SK-N-MC (cell line): ENCODE measurements at places on chromosomes 4 and X.

GRCh38 chrX:56232221-56233082 lies at the start of gene KLF8:
TSS of gene KLF8 (plus strand) at chrX:56232356. CDS start at chrX:56233335, 979 bp downstream.
- DNase-seq = no peak

DNA sequence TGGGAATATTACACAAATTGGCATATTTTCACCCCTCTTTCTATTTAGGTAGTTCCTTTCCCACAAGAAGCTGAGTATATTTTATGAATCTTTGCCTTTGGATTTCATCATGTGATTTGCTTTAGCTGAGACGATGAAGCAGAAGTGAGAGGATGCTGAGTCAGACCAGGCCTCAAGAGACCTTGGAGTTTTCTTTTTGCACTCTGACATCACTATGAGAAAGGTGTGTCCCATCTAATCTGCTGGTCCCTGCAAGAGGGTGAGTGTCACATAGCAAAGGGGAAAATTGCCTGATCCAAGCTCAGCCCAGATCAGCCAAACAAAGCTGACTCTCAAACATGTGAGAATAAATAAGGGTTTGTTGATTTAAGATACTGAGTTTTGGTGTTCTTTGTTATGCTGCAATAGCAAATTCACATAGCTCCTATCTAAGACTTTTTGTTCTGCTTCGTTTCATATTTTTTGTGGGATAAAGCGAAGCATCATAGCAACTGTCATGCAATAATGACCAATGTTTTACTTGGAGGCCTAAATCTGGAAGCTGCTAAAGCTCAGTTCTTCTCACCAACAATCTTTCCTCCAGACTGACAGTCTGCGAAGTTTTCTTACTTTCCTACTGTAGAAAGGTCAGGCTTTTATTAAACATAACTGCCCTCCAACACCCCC lies 176.9 kb downstream of the PDHA2 start:
- DNase-seq = no peak

- DNase-seq = no peak
These were observed 36.2 kb upstream of the USP38 start for GRCh38 chr4:143148521-143148920.

DNA sequence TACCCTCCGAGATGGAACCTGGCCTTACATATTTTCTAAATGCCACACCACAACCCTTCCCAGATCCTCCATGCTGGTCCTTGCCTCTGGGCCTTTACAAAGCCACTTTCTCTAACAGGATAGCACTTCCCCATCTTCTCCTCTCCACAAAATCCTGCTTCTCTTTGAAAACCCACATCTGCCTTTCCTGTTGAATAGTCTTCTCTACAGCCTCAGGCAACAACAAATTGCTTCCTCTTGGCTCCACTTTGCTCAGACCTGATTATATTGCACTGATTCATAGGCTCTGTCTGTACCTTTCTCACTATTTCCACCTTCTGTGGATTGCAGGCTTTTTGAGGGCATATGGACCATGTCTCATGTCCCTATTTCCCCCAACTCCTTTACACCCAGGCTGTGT lies 203.7 kb upstream of the MBNL3 start:
- no peak for DNase-seq

DNA sequence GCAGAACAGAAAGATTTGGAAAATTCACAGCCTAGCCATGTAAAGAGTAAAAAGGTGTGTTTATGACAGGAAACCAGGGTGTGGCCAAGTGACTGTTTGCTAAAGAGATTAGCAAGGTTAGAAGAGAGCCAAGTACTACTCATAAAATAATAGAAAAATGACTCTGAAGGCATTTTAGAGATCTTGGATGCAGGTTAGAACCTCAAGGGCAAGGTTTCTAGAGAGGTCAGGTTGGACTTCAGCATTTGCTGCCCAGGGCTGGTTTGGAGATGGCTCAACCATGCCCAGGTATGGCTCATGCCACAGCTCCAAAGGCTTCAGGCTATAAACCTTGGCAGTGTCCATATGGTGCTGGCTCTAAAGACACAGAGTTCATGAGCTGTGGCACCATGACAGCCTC lies 40.6 kb upstream of the ADGRA3 start:
- DNase-seq = no peak

GRCh38 chr4:120821977-120822376 lies 100.5 kb downstream of the PRDM5 start:
- no peak for DNase-seq

DNA sequence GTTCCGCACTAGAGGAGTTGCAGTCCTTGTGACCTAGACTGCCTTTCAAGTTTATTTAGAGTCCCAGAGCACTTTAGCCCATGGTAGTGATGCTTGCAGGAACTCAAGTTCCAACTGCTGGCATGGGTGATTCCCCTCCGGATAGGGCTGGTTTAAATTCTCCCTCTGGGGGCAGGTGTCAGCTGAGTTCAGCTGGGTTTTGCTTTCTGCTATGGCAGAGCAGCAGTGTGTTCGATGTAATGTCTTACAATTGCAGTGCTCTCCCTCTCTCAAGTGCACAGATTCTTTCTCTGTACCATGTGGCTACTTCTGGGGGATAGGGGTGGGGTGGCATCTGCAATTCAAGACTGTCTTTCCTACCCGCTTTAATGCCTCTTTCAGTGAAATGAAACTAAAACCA lies 164.8 kb upstream of the ZIC3 start:
- DNase-seq = no peak

GRCh38 chrX:10073671-10074070 lies 83.1 kb upstream of the CLCN4 start:
- no peak for DNase-seq

DNA sequence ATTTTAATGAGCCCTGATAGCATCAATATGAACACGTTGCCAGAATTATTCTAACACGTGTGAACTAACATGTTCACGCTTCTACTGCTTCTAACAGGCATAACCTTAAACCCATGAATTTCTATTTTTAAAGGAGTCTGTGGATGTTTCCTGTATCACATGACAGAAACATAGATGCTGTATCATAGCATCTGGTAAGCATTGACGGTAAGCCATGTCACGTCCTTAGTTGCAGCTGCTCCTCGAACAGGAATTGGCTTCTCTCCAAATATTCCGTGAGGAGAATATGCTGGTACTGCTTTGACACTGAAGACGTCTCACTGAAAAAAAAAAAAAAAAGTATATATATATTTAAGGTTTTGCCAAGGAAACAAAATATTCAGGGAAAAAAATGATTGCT lies 105.1 kb upstream of the MXRA5 start:
- no peak for DNase-seq

- no peak for DNase-seq
These were observed 943.1 kb downstream of the ARAP2 start for GRCh38 chr4:35300996-35301774.

DNA sequence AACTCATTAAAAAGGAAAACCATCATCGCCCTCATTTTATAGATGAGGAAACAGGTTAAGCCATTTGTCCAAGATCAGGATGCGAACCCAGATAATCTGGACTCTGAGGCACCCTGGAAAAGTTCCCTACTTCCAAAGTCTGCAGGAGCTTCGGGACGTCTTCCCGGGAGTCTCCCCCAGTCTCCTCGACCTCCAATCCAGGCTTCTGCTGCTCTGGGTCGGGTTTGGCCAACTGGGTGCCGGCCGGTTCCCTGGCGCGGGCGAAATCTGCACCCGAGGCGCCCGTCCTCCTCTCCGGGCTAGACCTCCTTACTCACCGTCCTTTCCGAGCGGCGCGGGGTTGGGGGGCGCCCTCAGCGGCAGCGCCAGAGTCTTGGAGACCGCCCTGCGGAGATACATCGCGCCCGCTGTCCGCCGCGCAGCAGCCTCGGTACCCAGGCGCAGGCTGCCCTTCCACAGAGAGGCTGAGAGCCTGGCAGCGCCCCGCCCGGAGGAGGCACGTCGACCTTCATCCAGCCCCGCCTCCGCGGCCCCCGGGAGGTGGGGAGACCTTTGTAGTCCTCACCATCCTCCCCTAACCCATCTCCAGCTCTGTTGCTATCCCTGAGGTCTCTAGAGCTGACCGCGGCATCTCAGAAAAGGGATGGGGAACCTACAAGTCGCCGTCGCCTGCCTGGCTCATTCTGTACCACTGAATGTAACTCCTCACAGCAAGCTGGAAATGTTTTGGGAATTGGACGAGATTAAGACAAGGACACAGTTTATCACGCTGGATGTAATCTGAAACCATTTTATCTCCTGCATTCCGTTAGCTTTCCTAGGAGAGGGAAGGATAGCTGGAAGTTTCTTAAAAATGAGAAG lies at the start of gene MGARP:
Gene MGARP (minus strand): TSS at position 466 of the 861 bp plus-strand sequence. CDS start 67 bp downstream, at position 399.
- no peak for DNase-seq

- DNase-seq = no peak
These were observed 248.6 kb upstream of the ETNPPL start for GRCh38 chr4:109011241-109012026.

GRCh38 chr4:3338321-3338838 lies 45.6 kb downstream of the RGS12 start:
- no peak for DNase-seq

DNA sequence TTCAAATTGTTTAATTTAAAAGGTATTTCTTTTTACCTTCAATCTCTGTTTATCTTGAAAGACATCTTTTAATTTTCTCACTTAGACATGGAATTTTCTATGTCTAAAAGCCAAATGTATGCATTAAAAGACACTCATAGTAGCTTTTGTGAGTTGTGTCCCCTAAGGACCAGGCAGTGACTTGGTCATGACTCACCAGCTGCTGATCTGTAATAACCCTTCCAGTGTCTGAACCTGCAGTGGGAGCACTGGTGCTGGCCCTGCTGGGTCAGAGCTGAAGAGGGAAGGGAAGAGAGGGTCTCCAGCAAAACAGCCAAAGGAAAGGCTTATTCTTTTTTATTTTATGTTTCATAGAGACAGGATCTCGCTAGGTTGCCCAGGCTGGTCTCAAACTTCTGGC lies 31.1 kb upstream of the SH3D19 start:
- DNase-seq = no peak

- no peak for DNase-seq
These were observed 292.1 kb downstream of the STIM2 start for GRCh38 chr4:27152703-27153102.

DNA sequence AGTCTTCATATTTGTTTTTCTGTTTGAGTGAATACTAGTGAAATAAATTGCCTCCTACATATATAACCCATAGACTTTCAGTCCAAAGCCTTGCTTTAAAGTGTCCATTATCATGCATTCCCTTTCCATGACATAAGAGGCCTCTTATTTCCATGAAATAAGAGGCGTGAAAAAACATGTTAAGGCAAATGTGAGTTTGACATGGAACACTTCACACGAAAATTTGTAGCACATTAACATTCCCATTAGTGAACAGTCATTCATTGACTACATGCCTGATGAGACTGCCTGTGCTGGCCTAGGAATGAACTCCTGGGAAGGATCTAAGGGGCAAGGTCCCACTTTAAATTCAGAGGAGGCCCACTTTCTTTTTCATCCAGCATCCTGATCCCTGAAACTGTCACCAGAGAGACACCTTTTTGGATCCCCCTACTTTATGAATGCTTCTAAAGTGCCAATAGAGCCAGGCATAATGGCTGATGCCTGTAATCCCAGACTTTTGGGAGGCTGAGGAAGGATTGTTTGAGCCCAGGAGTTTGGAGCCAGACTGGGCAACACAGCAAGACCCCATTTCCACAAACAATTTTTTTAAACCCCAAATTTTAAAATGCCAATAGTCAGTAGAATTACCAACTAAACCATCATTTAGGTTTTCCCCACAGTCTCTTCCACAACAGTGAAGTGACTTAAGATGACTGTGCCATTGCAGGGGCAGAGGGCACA lies 6.7 kb downstream of the RTL8B start:
- no peak for DNase-seq

GRCh38 chrX:47047989-47048388 lies 30.3 kb upstream of the RGN start:
- no peak for DNase-seq

DNA sequence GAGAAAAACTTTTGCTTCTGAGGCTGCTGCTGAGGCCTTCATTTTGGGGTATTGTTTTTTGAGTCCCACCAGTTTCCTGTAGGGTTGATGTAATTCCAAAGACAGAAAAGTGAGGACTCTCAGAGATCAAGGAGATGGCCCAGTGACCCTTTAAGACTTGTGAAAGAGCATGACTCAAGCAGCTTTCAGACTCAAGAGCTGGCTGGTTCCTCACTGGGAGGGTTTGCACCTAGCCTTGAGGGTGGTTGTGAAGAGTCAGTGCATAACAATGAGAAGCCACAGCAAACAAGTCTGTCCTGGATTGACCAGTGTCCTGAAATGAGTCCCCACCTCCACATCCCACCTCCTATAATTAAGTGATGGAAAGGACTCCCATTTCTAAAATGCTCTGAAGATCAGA lies 89.2 kb downstream of the NHS start:
- DNase-seq = no peak

GRCh38 chr4:25654971-25655963 lies at the start of gene SLC34A2:
TSS of gene SLC34A2 (plus strand) at chr4:25655851. CDS start at chr4:25662501, 6,650 bp downstream.
- DNase-seq = no peak

- no peak for DNase-seq
These were observed 772.9 kb upstream of the SLIT2 start for GRCh38 chr4:19478791-19479190.

DNA sequence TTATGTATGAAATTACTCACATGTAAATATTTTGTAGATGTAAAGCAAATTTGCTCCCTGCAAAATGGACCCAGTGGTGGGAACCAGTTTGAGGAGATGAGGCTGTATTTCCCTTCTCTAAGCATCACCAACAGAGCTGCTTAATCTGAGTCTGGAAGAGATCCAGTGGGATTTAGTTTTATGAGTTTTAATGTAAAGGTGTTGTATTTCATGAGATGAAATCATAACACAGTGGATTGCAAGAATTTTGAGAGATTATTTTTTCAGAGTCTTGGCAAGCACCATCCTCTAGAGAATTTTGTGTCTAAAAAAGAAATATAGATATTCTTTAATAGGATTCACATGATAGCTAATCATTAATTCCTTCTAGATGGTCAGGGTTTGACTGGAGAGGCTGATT lies 35.6 kb upstream of the SFRP2 start:
- DNase-seq = no peak

DNA sequence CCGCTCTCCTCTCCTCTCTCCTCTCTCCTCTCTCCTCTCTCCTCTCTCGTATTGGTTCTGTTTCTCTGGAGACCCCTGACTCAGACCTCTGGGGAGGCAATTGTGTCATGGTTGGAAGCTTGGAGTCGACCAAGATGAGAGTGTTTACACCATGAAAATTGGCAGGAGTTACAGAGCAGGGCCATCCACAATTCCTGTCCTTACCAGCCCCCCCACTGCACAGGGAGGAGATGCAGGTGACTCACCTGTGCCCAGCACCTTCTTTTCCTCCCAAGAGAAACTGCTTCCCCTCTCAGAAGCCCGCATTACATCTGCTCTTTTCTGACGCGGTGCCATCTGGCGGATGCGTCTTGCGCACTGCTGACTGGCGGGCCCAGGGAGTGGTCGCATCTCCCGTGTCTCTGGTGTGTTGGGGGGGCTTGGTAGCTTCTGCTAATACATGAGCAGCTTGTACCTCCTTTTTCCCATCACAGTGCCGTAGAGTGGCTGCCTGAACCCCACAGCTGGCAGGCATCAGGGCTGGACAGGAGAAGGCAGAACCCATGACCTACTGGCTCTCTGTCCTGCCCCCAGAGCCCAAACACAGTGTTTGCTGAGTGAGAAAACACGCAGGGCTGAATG lies 31.4 kb upstream of the GPR78 start:
- DNase-seq = no peak

DNA sequence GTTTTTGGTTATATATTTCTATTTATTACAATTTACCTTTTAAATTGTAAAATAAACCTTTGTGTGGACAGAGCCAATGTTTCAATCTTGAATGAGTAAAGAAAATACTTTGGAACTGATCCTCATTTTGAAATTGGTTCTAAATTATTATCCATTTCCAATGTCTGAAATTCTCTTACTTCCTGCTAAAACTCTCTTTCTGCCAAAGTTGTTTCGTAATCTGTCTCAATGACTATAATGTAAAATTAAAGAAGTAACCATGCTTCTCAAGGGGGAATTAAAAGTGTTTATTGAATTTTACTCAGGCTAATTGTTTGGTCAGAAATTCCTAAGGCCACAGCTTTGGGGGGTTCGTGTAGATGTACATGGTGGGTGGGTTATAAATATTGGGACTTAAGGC lies 34.8 kb downstream of the YIPF6 start:
- DNase-seq = no peak
